ENCODE measurements at places on chromosomes 12 and 14.

GRCh38 chr14:105069871-105070759 lies 4.9 kb upstream of the GPR132 start:
- DNase-seq: peak; percentile 73

- no peak for DNase-seq
Measured at GRCh38 chr14:32055175-32055574, 21.9 kb upstream of the ARHGAP5 start.

DNA sequence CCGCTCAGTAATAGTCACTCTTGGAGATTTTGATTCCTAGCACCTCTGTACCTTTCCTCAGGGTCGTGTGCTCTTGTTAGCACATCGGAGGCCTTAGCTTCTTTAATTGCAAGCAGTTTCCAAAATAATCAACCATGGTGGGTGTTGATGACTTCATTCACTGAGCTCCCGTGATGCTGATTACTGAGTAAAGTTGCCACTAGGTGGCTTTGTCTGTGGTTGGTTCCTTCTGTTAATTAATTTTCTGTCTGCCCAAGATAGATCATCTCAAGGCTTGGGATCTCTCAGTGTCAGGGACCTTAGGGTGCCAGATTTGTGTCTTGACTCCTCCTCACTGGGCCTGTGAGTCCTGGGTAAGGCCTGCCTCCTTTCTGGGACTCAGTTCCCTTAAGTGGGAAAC lies 54.3 kb downstream of the PTPN11 start:
- no peak for DNase-seq

DNA sequence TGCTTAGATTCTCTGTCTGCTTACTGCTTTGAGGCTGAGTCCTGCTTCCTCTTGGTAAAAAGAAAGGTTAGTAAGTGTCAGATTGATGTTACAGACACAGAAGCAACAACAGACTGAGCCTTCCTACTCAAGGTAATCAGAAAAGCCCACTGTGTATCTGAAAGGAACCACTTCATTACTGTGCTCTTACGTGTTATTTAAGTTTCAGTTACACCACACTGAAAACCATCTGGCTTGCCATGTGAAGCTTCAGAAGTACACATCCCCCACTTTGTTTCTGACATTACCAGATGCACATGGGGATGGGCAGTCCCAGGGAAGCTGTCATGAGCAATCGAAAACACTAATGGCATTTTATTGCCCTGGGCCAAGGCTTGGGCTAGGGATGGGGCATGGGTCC lies 1290.1 kb downstream of the AACS start:
- DNase-seq: no peak

GRCh38 chr12:130478786-130479185 lies 141.1 kb downstream of the PIWIL1 start:
- DNase-seq: no peak

- no peak for DNase-seq
Measured at GRCh38 chr12:75129275-75129674, 80.4 kb downstream of the KCNC2 start.

GRCh38 chr14:71511152-71511551 lies 421.1 kb upstream of the RGS6 start:
- DNase-seq: no peak

DNA sequence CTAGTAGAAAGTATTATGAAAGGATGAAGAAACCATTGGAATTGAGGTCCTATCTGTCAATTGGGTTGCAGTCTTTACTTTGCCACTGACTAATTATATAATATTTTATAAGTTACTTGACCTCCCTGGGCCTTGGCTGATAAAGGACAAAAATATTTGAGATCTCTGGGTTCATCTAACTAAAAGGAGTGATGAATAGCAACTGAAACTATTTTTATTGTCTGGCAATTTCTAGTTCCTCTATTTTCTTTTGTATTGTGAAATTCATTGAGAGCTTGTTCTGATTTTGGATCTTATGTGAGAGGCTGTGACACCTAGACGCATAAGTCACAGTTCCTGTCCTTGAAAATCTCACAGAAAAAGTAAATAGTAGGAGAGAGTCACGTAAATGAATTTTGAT lies 415.7 kb upstream of the ATP2B1 start:
- DNase-seq: no peak

DNA sequence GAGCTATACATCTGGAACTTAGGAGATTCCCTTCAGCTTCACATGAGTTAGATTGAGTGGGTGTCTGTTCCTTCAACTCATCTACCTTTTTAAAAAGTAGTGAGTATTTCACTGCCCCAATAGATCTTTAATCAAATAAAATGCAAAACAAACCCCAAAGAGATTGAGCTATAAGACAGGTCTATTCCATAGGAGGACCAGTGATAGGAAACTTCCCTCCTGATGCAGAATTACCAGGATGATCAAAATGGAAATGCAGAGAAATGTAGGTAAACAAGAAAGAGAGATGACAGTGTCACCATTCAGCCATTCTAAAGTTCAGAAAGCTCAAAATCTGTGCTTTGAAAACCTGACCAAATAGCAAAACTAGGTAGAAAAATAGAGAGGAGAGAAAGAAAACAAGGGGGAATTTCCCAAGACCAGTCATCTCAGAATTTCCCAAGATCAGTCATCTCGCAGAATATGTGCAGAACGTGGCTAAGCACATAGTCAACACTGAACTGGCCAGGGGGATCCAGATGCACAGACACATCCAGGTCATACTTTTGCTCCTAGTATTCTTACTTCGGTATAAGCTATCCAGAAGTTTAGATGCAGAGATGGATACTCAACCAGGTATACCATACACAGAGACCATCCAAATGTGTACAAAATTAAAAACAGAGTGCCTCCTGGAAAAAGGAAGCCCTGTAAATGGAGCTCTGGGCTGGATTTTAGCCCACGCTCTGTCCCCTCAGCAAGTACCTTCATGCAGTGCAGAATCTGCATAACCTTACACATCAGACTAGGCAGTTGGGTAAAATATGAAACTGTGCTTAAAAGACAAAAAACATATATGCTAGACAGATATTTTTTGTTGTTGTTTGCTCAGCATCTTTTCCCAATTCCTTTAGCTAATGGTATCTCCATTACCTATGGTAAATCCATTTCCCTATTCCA lies 27.4 kb downstream of the SLC41A2 start:
- peak; percentile 63 for DNase-seq

DNA sequence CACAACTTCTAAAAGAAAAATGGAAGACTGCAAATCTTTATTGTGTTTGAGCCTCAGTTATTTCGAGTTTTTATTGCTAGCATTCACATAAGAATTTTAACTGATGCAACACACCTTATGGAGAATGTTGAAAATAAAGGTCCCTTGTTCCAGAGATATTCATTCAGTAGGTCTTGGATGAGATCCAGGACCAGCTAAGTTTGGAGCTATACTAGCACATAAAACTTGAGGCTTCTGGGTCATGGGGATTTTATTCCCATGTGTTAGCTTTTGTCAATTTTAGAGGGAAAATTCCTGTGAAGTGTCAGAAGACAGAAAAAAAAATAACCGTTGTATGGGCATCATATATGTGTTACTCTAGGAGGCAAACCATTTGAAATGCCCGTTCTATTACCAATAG lies 693.2 kb upstream of the MIS18BP1 start:
- DNase-seq: no peak

GRCh38 chr12:124556896-124557501 lies 10.4 kb downstream of the NCOR2 start:
- no peak for DNase-seq

- DNase-seq: no peak
Measured at GRCh38 chr14:81273961-81274575, 53.3 kb upstream of the GTF2A1 start.

- no peak for DNase-seq
Measured at GRCh38 chr12:120470150-120470784, 719 bp upstream of the SRSF9 start.

GRCh38 chr12:51183816-51184215 lies 10.9 kb upstream of the TFCP2 start:
- no peak for DNase-seq

DNA sequence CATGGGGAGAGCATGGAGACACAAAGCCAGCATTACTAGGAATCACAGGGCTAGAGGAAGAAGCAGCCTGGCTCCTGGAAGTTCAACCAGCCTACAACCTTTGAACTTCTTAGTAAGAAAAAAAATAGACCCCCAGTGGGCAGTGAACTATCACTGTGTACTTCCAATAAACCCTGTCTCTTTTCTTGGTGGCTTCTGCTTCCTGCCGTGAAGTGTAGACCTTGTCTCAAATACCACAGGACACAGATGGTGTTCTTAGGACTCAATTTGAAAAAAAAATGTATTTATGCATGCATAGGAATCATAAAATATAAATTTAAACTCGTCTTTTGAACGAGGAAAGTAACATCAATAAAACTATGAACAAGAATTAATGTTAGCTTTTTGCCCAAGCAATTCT lies 3.6 kb upstream of the PTGER2 start:
- no peak for DNase-seq

GRCh38 chr12:127819056-127819455 lies 447.9 kb upstream of the TMEM132C start:
- no peak for DNase-seq

DNA sequence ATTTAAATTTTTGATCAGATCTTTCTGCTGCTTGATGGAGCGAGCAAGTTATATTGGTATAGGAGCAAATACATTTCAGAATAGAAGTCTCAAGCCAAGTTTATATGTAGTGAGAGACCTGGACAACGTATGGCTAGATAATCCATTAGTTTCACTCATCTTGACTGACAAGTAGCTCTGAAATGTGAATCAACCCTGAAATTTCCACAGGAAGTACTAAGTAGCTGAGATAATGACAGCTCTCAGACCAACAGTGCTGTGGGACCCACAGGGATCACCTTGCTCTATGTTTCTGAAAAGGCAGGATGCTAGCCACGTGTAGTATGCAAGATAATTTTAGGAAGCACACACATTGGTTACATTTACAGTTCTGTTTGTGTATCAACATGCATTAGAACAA lies 258.6 kb upstream of the FOXN3 start:
- no peak for DNase-seq

- DNase-seq: no peak
Measured at GRCh38 chr14:96901227-96901626, 104.0 kb downstream of the VRK1 start.

DNA sequence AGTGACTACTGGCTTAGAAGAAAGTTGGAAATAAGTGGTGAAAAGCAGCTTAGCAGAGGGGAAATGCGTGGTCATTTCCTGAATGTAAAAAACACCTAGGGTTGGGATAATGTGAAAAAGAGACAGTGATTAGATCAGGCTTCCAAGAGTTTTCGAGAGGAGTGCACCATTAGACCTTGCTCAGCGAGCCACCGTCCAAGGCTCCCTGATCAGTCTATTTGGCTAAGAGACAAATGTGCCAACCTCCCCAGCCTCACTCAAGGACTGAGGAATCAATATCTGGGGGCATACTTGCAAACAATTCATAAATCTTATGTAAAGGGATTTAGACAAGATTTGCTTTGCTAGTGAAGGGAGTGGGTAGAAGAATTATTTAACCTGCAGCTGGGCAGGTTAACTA lies 594.5 kb downstream of the NRXN3 start:
- no peak for DNase-seq

- DNase-seq: peak; percentile 46
Measured at GRCh38 chr12:55142669-55143565, 16.7 kb downstream of the OR9K2 start.

GRCh38 chr14:96576359-96576758 lies 74.2 kb downstream of the PAPOLA start:
- no peak for DNase-seq

- no peak for DNase-seq
Measured at GRCh38 chr14:24311837-24312615, 724 bp downstream of the LTB4R start.
